ENCODE measurements at places on chromosomes 3 and 15.

- no peak for DNase-seq
Measured at GRCh38 chr3:56836276-56837163, 34.8 kb upstream of the ARHGEF3 start.

DNA sequence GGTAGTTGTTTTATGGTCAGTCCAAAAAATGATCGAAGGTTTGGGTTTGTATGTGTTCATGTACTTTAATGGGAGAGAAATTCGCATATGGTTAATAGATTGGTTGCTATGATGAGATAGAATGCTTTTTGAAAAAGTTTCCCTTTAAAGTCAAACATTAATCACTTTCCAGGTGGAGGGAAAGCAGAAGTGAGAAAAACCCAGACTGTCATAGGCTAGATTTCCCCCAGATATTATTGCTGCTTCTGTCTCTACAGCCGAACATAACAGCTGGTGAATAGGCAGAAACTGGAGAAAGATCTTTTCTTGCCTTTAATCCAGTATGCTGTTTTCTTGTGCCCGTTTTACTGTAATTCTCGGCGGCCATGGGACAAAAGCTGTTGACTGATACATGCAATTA is 287.6 kb downstream of the SOX2 start:
- no peak for DNase-seq

DNA sequence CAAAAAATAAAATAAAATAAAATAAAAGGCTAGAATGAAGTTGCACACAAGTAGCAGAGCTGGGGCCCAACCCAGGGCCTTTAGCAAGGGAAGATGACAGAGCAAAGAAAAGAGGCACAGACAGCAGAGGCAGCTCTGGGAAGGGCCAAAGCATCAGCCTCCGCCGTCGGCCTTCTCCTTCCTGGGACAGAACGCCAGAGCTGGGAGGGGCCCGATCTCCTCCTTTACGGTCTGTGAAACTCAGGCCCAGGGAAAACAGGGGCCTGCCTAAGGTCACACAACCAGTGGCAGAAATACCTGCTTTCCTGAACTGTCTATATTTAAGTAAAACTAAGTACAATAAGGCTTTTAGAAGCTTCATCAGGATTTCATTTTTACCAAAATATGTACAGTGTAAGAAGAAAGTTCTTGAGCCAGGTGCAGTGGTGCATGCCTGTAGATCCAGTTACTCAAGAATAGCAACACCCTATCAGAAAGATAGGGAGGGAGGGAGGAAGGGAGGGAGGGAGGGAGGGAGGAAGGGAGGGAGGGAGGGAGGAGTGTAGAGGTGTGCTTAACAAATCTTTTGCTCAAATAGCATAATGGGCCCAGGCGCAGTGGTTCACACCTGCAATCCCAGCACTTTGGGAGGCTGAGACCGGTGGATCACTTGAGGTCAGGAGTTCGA is 43.0 kb upstream of the MUC4 start:
- DNase-seq, result no peak

DNA sequence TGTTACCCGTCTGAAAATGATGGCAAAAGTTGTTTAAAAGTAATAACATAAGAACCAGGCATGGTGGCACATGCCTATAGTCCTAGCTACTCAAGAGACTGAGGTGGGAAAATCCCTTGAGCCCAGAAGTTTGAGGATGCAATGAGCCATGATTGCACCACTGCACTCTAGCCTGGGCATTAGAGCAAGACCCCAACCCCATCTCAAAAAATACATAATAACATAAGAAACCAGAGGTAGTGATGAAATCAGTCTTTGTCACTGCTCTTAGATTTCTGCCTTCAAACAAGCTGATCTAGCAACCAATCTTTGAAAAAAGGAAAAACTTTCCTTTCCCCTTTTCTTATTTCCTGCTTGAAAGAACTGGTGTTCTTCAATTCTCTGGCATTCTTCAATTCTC is 71.3 kb downstream of the TMCC1 start:
- DNase-seq, result no peak

- no peak for DNase-seq
Measured at GRCh38 chr3:192889679-192890078, 28.0 kb downstream of the MB21D2 start.

DNA sequence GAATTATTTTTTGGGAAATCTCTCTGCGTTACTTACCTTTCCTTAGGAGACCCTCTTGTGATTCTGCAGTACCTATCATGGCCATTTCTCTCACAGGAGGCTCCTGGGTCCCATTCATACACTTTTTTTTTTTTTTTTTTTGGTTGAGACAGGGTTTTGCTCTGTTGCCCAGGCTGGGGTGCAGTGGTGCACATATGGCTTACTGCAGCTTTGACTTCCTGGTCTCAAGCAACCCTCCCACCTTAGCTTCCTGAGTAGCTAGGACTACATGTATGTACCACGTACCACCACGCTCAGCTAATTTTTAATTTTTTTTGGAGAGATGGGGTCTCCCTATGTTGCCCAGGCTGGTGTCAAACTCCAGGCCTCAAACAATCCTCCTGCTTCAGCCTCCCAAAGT is 36.1 kb downstream of the TRAK1 start:
- no peak for DNase-seq

DNA sequence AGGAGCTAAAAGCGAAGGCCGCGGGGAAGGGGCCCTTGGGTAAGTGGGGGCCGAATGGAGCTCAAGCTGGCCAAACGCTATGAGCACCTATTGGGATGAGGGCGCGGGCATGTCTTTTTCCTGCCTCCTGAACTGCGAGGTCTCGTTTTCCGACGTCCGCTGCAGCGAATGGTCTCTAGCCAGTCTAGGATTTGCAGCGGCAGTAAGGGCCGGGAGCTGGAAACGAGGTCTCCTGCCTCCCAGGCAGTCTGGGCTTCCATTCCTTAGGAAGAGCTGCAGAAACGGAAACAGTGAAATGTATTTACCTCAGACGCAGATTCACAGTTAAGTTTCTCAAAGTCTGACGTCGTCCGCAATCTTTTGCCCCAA is 517 bp downstream of the TMA7 start:
- DNase-seq, result no peak

DNA sequence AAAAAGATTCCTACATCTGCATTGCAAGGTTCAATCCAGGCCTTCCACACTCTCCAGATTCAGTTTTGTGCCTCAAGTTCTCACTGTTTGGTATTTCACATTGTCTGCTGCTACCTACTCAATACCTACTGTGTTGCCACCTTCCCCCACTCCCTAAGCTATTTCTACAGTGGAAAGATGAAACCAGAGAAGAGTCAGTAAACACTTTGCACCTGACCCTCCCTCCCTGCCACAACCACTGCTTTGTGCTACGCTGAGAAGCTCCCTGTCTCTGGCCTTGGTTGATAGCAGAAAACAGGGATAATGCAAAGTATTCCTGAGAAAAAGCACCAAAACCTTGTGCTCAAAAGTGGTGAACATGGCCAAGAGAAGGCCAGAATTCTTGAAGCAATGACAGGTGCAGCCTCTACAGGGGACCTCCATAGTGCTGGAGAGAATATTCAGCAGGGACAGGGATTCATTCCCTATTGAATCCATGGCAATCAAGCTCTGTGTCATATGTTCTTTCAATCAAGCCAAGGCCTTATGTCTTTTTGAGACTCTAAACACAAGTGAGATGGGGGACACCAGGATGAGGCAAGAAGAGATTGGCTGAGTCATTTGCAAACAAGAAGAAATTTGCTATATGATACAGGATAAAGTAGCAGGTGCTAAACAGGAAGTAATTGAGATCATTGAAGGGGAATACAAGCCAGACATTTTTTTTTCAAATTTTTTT is 83.5 kb upstream of the LIPC start:
- DNase-seq, result no peak

- DNase-seq, result no peak
Measured at GRCh38 chr3:170062769-170063168, 25.0 kb downstream of the GPR160 start.

GRCh38 chr3:43353923-43354670 is 67.8 kb downstream of the SNRK start:
- DNase-seq, result no peak

GRCh38 chr3:190671658-190672057 is 157.8 kb downstream of the IL1RAP start:
- DNase-seq, result no peak

- DNase-seq, result no peak
Measured at GRCh38 chr3:14413381-14414071, 11.1 kb downstream of the SLC6A6 start.

GRCh38 chr3:8536096-8537056 is 34.8 kb downstream of the LMCD1 start:
- no peak for DNase-seq

- DNase-seq, result no peak
Measured at GRCh38 chr15:65954289-65954741, 85.0 kb downstream of the RAB11A start.

GRCh38 chr15:64921711-64922110 is 10.0 kb downstream of the ANKDD1A start:
- no peak for DNase-seq

DNA sequence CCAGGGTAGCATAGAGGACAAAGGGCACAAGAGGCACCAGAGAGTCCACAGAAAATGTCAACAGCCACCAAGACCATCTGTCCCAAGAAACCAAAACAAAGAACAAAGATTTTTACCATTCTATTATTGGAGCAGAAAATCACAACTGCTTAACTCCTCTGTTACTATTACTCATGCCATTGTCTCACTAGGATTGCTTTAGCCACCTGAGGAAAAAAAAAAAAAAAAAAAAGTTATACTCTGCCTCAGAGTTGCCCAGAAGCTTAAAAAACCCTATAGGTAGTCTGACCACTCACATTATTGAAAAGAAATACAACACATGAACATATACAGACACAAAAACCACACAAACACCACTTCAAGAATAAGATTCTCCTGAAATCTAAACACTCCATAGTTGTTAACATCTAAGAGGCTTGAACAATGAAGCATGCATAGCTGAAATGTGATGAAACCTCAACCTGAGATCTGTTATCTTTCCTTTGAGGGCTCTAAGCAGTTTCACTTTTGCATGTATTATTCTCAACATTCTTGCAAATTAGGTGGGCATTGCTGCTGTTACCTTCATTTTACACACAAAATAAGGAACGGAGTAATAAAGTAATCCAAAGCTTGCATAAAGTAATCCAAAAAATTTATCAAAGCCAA is 85.4 kb downstream of the IGSF11 start:
- DNase-seq, result no peak

DNA sequence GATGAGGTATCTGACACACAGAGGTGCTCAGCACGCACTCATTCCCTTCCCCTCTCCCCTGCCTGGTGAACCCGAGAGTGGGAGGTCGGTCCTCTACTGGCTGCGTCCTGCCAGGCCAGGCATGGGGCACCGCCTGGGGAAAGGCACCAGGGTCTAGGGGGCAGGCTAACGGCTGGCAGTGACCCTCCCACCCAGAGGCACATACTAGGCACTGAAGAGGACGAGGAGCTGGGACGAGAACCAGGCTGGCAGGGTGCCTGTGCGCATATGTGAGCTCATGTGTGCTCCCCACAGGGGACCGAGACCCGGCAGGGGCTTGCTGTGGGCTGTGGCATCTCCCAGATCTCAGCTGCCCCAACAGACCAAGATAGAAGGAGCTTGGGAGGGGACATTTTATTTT is 86.7 kb downstream of the IQSEC1 start:
- DNase-seq, result no peak

DNA sequence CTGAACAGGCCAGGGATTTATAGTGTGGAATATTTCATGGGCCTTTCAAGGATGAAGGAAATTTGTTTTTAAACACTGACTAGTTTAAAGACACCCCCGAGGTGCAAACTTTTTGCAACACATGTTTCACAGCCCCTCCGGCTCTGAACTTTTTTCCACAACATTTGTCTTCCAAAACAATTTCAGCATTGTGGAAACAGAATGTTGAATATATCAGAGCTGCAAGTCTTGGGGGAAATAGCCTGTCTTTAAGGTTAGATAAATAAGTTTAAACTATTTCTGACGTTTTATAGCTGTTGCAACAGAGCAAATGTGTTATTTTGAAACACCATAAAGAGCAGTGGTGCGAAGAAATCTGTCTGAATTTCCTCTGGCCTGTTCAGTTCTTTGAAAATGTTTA is 229.2 kb upstream of the GOLGA6L4 start:
- no peak for DNase-seq

DNA sequence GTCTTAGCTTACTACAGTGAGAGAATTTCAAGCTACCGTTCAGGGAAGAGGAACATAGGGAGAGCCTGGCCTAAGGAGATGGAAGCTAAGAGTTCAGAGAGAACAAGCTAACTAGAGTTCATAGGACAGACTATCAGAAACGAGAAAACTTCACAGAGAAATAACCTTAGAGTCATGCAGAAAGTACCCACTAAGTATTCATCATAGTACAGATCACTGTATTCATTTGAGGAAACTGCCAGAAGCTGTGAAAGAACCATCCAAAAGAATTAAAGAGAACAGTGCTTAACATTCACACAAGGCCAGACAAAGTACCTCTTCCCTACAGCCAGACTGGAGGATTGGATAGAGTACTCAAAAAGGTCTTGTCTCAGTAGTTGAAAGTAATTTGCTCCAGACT is 15.2 kb upstream of the GBE1 start:
- no peak for DNase-seq

- DNase-seq, result peak; percentile 22
Measured at GRCh38 chr3:105368566-105369499, 2.1 kb downstream of the ALCAM start.

GRCh38 chr15:29034593-29035335 is 149.0 kb downstream of the APBA2 start:
- DNase-seq, result no peak

- no peak for DNase-seq
Measured at GRCh38 chr3:64216274-64217147, 8.8 kb downstream of the PRICKLE2 start.

DNA sequence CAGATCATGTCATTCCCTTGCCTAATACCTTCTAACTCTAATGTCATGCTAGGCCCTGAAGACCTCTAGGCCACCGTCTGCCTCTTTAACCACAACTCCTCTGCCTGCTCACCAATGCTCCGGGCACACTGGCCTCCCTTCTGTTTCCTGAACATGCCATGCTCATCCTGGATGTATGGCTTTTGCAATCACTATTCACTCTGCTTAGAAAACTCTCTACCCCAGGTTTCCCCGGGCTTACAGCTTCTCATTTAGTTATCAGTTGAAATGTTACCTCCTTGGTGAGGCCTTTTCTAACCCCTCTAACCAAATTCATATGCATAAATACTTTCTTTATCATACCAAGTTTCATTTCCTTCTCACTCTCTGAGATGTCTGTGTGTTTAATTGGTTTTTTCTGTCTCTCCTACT is 727.8 kb upstream of the CFAP20DC start:
- no peak for DNase-seq

GRCh38 chr3:45554006-45554666 is 40.4 kb upstream of the LIMD1 start:
- DNase-seq, result no peak

GRCh38 chr3:171018156-171018935 is 8.2 kb downstream of the SLC2A2 start:
- DNase-seq, result no peak

DNA sequence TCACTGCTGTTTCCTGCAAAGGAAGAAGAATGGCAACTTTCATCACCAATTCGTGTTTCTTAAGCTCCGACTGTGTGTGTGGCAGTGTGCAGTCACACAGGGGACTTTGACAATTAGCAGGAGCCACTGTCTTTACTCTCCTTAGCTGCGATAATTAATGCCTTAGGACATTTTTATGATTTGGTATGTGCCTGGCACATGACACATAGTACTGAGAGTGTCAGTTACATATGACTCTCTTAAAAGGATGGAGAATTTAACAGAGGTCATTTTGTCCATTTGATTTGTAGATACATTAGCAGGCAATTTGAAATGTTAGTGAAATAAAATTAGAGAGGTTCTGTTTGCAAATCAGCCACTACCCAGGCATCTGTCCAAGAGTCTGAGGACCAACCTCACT is 128.9 kb upstream of the VEPH1 start:
- DNase-seq, result no peak

All from left renal pelvis (tissue), 4 donors.